ENCODE measurements at places on chromosomes 7 and 10. TPM values are rescaled to one million over a fixed set of nuclear protein-coding genes. Genes with fewer than 3 reads are reported as not detected.

Gene TMEM273
- 4.8 TPM for total RNA-seq

Gene OR2A14
- total RNA-seq, result not detected

Gene GPR15LG
- not detected for total RNA-seq

Gene LRRC17
- total RNA-seq, result 2.0 TPM

Gene DAGLB
- total RNA-seq, result 14.2 TPM

Gene CLEC5A
- not detected for total RNA-seq
